GM23338 (cell line): ENCODE measurements at places on chromosomes 3 and 15. TPM values are rescaled to one million over a fixed set of nuclear protein-coding genes. Genes with fewer than 3 reads are reported as not detected.

ACAN gene
- 4.5 and 4.9 TPM in 2 replicates for total RNA-seq

CYP1A1 gene
- total RNA-seq: 0.50 and 1.4 TPM in 2 replicates

PCSK6 gene
- 6.7 and 7.8 TPM in 2 replicates for total RNA-seq

MST1R gene
- total RNA-seq: 3.7 and 4.4 TPM in 2 replicates

RASL12 gene
- 20.1 and 27.7 TPM in 2 replicates for total RNA-seq

DNA sequence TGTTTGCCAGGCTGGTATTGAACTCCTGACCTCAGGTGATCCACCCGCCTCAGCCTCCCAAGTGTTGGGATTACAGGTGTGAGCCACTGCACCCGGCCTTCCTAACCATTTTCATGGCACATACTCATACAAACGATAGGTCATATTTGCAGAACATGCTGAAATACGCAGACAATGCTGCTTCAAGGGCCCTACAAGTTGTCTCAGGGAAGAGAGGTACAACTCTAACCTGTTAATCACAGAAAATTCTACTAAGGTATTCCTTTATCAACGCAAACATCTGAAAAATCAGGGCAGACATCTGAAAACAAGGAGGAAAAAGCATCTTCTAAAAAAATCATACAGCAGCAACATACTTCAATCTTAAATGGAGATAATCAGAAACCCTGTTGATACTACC, 39.9 kb downstream of the RAF1 start:
- no peak for DNase-seq

DNA sequence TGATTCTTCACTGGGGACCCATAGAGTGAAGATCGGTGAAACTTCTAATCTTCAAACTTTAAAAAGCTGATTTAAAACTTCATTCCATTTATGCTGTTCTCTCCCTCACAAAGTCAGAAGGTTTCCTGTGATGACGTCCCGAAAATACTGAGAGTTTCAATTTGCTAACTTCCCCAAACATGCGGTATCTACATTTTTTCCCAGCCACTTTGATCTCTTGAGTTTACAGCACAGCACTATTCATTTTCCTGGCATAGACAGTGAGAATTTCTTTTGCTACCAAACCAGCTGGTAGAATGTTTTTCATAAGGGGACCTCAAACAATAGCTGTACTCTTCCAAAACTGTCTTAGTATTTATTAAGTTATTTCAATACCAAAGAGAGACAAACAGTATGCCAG, 156.8 kb downstream of the LSAMP start:
- no peak for DNase-seq

DNA sequence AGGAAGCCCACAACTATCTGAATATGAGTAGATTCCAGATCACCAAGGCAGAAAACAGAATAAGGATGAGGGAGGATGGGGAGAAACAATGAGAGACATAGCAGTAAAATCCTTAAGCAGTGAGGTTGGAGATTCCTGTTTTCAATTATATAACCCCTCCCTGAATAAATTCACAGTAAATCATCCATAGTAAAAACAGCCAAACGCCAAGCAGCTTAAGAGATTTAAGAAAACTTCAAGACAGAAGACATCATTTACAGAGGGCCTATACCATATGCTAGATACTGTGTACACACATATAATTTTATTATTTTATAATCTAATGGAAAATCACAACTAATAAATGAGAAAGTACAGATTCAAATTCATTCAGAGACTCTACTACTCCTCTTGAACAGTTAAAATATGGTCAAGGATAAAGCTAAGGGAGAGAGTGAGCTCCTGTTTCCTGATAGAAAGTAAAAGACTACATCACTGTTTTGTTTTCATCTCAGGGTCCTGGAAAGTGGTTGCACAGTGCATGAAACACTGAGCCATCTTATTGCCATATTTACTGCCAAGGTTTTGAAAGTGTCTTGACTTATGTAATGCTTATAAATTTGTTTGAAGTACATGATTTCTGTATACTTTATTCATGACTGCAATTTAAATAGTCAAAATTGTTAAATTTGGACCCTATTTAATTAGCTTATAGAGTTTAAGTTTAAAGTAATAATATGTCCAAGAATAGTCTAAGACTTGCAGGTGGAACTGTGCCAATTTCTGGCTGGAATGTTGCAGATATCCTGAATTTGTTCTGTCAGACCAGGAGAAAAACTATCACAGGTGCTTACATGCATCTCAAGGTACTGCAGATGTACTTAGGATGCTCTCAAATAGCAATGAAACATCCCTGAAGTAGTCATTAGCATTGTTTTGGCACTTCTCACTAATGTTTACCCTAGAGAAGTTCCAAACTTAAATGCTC, 141.4 kb downstream of the TBL1XR1 start:
- DNase-seq: no peak

- DNase-seq: no peak
These were observed 258.1 kb downstream of the ERC2 start for GRCh38 chr3:56209982-56210751.

DNA sequence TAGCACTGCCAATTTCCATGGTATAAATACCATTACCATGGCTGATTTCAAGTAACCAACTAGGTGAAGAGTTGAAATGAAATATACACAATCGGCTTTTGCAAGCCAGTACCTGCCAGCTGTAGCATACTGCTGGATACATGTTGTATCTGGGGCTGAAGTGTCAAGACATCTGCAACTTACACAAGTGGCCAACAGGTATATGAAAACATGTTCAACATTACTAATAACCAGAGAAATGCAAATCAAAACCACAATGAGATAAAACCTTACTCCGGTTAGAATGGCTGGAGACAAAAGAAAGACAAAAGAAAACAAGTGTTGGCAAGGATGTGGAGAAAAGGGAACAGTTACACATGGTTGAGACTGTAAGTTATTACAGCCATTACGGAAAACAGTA, 11.6 kb downstream of the ATOSA start:
- no peak for DNase-seq

GRCh38 chr15:23401627-23402026, 45.4 kb downstream of the GOLGA6L2 start:
- no peak for DNase-seq

- DNase-seq: no peak
These were observed 12.2 kb downstream of the CAV3 start for GRCh38 chr3:8745619-8746370.

DNA sequence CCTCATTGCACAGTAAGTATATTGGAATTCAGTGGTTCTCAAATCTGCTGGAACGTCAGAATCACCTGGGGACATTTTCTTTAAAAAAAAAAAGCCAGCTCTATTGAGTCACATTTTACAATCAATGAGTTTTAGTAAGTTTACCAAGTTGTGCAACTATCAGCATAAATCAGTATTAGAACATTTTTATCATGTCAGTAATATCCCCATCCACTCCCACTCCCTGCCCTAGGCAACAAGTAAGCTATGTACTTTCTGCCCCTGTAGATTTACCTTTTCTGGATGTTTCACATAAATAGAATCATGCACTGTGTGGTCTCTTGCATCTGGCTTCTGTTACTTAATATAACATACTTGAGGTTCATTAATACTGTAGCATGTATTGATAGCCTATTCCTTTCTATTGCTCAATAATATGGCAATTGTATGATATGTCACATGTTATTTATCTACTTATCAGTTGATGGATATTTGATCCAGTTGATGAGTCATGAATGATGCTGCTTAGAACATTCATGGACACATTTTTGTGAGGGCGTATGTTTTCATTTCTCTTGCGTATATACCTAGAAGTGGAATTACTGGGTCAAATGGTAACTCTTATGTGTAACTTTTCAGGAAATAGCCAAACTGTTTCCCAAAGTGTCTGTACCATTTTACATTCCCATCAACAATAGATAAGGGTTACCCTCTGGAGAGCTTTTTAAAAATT, 180.5 kb downstream of the THSD4 start:
- no peak for DNase-seq

DNA sequence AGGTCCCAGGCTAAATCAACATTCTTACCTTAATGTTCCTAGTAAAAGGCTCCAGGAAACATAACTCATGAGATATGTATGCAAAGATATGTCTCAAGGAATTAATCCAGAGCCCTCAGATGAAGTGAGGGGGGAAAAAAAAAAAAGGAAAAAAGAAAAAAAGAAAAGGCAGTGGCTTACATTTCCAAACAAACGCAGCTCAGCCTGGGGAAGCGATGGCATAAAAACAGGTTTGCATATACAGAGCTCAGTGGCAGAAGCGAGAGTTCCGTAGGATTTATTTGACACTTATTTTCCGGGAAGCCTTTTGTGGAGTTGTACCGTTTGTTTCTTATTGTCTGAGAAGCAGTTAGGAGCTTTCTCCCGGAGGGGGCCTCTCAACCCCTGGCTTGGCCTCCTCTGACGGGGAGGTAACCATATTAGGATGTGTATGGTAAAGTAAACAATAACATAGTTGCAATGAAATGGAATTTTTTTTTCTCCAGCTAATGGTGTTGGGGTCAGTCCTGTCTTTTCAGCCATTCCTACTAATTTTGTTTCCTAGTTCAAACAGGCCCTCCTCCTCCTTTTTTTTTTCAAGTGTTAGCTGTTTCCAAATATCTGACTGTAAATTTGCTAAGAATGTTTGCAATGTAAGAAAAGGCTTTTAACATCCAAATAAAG, 338.6 kb downstream of the FOXP1 start:
- peak; percentile 36 for DNase-seq

GRCh38 chr15:51750792-51751696, at the start of gene TMOD2:
TSS of gene TMOD2 (plus strand) at chr15:51751597. CDS start at chr15:51766442, 14,845 bp downstream.
- peak; percentile 81 for DNase-seq

- DNase-seq: no peak
These were observed 23.2 kb downstream of the SHC4 start for GRCh38 chr15:48940508-48940907.

- no peak for DNase-seq
These were observed 190.1 kb upstream of the LPP start for GRCh38 chr3:187963677-187964385.

DNA sequence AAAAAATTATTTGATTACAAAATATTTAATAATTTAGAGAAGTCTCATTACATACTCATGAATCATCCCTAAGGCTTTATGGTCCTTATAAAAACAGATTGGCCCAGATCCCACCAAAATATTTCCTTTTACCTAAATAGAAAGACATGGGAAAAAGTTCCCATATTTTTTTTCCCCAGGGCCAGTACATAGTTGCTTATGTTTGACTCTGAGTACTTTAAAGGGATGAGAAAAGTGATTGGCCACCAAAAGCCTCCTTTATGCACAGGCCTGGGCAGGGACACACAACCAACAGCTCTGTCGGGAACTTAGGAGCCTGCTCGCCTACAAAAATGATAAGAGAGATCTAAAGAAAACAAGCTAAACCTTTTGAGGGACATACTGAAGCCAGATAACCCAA, 22.3 kb downstream of the KCNAB1 start:
- DNase-seq: no peak

DNA sequence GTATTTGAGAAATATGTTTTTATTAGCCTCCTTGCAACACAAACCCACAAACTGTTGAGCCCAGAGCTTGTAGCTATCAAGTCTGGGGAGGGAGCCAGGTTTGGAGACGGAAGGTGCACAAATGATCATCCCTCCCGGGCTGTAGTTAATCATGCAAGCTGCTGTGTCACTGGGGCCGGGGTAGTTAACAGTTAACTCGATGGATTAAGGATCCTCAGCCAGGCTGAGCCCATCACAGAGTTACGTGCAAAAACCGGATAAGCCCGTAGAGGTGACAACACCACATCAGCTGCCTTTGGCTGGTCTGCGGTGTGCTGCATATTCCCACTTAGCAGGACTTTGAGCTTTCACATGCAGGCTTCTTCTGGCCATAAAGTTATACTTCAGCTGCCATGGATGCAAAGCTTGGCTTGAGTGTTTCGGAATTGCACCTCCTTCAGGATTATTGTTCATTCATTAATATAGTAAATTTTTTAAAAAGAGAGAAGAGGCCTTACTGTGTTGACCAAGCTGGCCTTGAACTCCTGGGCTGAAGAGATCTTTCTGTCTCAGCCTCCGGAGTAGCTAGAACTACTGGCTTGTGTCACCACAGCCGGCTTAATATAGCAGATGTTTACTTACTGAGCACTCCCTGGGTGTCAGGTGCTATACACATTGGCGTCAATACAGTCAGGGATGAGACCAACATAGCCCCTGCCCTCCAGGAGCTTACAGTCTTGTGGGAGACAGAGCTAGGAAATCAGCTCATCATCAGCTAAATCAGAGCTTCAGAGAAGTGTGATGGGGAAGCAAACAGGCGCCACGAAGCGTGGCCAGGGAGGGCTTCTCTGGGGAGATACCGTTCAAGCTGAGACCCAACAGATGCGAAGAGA, 226.8 kb upstream of the BHLHE40 start:
- DNase-seq: no peak

DNA sequence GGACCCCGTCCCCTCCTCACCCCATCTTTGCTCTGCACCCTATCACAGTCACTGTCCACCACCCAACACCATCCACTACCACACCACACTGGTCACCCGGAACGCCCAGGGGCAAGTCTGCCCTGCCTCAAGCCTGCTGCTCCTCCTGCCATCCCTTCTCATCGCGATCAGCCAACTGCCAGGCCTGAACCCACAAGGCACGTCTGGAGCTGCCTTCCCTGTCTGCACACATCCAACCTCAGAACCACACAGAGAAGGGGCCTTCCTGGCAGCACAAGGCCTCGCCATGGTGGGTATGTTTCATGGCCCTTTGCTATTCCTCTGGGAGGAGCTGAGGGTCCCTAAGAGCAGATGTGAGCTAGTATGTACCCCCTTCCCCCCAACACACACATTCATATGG, 3.4 kb upstream of the DUSP7 start:
- no peak for DNase-seq

DNA sequence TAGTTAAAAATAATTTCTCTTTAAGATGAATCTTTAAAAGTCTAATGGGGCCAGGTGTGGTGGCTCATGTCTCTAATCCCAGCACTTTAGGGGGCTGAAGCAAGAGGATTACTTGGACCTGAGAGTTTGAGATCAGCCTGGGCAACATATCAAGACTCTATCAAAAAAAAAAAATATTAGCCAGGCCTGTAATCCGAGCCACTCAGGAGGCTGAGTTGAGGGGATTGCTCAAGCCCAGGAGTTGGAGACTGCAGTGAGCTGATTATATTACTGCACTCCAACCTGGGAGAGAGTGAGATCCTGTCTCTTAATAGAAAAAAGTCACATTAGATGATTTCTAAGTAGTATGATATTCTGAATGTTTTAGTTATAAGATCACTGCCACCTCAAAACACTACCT, 322.0 kb upstream of the MANF start:
- DNase-seq: no peak

DNA sequence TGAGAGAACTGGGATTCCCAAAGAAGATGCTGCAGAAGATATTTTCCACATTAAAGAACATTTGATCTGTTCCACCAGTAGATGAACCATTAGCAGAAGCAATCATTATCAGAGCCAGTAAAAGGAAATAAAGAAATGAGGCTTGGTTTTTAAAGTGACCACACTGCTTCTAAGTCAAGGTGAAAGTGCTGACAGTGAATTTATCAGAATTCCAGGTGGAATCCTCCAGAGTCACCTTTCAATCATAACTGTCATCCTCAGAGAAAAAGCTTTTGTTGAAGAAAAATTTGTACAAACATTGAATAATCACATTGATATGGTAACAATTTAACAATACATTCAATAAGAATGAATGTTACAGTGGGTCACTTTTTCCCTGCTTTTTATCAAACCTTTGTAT, 99.8 kb downstream of the GREM1 start:
- no peak for DNase-seq

DNA sequence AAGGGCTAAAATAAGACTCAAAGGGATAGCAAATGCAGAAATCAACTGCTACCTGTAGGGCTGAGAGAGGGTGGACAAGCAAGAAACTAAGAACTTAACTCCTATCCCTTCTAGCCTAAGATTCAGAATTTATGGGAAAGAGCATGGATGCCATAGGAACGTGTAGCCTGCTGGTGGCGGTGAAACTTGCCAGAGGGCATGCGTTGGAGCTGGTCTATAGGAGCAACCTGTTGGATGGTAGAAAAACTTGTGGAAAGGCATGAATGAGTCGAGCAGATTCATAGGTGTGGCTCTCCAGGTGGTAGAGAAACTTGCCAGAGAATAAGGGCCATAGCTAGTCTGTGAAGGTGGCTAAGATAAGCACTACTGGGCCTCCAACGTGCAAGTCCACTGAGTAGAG, 137.2 kb downstream of the DOCK3 start:
- DNase-seq: no peak
